ENCODE measurements at places on chromosomes 3 and 15.

- H3K4me1 ChIP-seq: no peaks in the 10 kb centered on the region
- no peaks in the 10 kb centered on the region for H3K36me3 ChIP-seq
- no peak overlapping the region for H3K4me3 ChIP-seq
- no peak for DNase-seq
Measured at GRCh38 chr15:100061944-100062343, 279.8 kb downstream of the ADAMTS17 start.

DNA sequence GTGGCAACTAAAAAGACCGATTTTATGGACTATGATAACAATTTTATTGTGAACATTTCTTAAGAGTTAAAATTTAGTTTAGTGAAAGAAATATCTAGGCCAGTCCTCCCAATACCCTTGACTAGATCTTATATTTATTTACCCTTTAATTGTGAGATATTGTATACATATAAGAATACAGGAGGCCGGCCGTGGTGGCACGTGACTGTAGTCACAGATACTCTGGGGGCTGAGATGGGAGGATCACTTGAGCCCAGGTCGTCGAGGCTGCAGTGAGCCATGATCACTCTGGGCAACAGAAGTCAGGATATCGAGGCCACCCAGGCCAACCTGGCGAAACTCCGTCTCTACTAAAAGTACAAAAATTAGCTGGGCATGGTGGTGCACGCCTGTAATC, 756 bp upstream of the RMDN3 start:
- H3K27me3 ChIP-seq: no peaks in the 10 kb centered on the region
- no peak for DNase-seq
- peak overlapping the region; percentile 93 for H3K4me3 ChIP-seq
- H3K27ac ChIP-seq: peak overlapping the region; percentile 99
- peaks cover 9% of the 10 kb centered on the region for H3K4me1 ChIP-seq

DNA sequence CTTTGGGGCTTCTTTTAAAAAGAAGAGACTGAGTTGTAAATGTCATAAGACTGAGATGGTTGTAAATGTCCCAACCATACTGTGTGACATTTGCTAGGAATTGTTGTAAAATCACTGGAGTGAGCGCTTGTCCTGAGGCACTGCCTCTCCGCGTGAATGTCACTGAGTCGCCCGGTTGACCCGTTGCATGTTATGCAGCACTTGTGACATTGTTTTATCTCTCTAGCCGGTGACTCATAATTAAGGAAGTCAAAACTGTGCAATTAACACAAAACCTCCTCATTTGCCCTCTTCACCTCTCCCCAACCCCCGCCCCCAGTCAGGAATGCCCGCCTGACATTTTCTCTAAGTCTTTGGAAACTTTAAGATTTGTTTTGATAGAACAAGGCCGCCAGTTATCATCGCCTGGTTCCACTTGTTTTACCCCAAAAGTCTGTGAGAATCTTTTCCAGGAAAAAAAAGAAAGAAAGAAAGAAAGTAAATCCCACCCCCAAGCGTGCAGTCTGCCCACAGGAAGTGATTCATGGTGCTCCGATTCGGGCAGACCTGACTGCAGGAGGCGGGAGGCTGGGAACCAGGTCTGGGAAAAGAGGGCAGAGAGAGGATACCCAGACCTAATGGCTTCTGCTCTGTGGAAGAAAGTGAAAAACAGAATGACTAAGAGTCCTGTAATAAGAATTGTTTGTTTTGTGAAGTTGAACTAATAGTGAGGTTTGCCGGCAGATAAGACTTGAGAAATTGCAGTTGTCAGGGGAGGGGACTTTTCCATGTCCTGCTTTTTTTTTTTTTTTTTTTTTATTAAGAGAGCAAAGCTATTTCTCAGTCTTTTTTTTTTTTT, 84.8 kb downstream of the SMAD3 start:
- no peak for DNase-seq
- H3K4me1 ChIP-seq: peaks cover 53% of the 10 kb centered on the region
- peaks cover 3% of the 10 kb centered on the region for H3K36me3 ChIP-seq
- peak overlapping the region; percentile 95 for H3K27ac ChIP-seq

- no peaks in the 10 kb centered on the region for H3K36me3 ChIP-seq
- DNase-seq: no peak
- H3K27me3 ChIP-seq: peaks cover 27% of the 10 kb centered on the region
- no peaks in the 10 kb centered on the region for H3K4me1 ChIP-seq
Measured at GRCh38 chr3:127396473-127396872, 108.6 kb upstream of the PRR20G start.

- H3K4me3 ChIP-seq: peak overlapping the region; percentile 37
- H3K4me1 ChIP-seq: peaks cover 49% of the 10 kb centered on the region
- H3K27me3 ChIP-seq: no peaks in the 10 kb centered on the region
- H3K27ac ChIP-seq: no peak overlapping the region
- no peak for DNase-seq
Measured at GRCh38 chr3:172043233-172043632, 3.9 kb downstream of the FNDC3B start.

GRCh38 chr3:168001244-168001643, 94.5 kb downstream of the GOLIM4 start:
- DNase-seq: no peak
- no peak overlapping the region for H3K27ac ChIP-seq
- peaks cover 1% of the 10 kb centered on the region for H3K4me1 ChIP-seq
- no peaks in the 10 kb centered on the region for H3K36me3 ChIP-seq

DNA sequence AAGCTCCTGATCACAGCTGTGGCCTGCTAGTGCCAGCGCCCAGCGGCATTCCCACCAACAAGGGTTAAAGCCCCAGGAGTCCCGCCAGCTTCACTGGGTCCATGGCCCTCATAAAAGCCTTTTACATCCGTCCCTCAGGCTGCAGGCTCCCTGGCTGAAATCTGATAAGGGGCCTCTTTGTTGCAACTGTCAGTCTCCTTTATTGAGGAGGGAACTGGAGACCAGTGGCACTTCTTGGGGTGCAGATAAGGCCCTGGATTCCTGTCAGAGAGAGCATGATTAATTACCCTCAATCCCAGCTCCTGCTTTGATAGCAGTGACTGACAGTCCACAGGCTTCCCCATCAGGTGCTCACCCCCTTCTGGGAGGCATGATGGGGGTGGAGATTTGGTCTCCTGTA, 30.9 kb upstream of the CLK3 start:
- H3K27me3 ChIP-seq: no peaks in the 10 kb centered on the region
- H3K4me3 ChIP-seq: no peak overlapping the region
- H3K36me3 ChIP-seq: peaks cover 10% of the 10 kb centered on the region
- H3K27ac ChIP-seq: peak overlapping the region; percentile 33

- H3K4me1 ChIP-seq: no peaks in the 10 kb centered on the region
- no peak overlapping the region for H3K4me3 ChIP-seq
- DNase-seq: no peak
- no peaks in the 10 kb centered on the region for H3K36me3 ChIP-seq
- H3K27me3 ChIP-seq: peaks cover 3% of the 10 kb centered on the region
Measured at GRCh38 chr3:53671192-53671960, 174.8 kb downstream of the CHDH start.

DNA sequence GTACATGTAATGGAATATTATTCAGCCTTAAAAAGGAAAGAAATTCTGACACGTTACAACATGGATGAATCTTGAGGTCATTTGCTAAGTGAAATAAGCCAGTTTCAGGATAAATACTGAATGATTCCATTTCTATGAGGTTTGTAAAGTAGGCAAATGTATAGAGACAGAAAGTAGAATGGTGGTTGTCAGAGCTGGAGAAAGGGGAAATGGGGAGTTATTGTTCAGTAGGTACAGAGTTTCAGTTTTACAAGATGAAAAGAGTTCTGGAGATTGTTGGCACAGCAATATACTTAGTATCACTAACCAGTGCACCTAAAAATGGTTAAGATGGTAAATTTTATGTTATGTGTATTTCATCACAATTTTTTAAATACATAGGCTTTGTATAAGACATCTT, 60.6 kb downstream of the USP8 start:
- no peak overlapping the region for H3K27ac ChIP-seq
- H3K27me3 ChIP-seq: no peaks in the 10 kb centered on the region
- H3K4me1 ChIP-seq: no peaks in the 10 kb centered on the region
- DNase-seq: no peak
- H3K36me3 ChIP-seq: peaks cover 25% of the 10 kb centered on the region

DNA sequence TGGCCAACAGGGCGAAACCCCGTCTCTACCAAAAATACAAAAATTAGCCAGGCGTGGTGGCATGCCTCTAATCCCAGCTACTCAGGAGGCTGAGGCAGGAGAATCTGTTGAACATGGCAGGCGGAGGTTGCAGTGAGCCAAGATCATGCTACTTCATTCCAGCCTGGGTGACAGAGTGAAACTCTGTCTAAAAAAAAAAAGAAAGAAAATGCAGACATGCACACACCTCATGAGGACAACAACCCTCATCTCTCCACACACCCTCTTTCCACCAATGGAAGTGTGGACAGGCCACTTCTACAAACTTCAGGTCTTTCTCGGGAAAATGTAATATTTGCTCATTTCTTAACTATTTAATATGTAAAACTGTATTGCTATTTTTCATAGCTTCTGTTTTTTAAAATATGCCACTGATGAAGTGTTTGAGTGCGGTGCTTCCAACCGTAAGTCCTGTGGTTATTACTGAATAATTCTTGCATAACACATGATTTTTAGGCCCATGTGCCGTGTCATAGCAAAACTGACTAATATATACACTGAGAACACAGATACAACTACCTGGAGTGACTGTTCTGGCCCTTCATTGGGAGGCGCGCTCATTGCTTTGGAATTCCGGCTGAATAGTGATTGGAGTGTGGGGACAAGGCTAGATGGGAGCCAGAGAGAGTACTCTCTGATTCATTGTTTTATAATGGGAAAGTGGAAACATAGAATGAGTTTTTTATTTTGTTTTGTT, 23.1 kb downstream of the LRRC31 start:
- no peaks in the 10 kb centered on the region for H3K4me1 ChIP-seq
- H3K27me3 ChIP-seq: peaks cover 6% of the 10 kb centered on the region
- no peak overlapping the region for H3K4me3 ChIP-seq
- no peak for DNase-seq
- no peaks in the 10 kb centered on the region for H3K36me3 ChIP-seq

DNA sequence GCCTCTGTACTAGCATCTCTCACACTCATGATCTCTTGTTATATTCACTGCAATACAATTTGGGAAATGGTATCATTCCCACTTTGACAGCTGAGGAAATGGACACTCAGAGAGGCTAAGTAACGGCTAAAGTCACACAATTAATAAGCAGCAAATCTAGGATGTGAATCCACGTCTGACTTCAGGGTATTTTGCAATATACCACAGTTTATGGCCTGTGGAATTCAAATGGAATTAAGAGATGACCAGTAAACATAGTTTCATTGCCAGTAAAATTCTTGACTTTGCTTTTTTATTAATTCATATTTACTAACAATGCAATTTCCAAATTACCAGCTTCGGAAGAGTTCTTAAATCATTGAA, 61.1 kb downstream of the CCNL1 start:
- H3K27ac ChIP-seq: no peak overlapping the region
- no peaks in the 10 kb centered on the region for H3K36me3 ChIP-seq
- peaks cover 20% of the 10 kb centered on the region for H3K27me3 ChIP-seq
- H3K4me3 ChIP-seq: no peak overlapping the region

DNA sequence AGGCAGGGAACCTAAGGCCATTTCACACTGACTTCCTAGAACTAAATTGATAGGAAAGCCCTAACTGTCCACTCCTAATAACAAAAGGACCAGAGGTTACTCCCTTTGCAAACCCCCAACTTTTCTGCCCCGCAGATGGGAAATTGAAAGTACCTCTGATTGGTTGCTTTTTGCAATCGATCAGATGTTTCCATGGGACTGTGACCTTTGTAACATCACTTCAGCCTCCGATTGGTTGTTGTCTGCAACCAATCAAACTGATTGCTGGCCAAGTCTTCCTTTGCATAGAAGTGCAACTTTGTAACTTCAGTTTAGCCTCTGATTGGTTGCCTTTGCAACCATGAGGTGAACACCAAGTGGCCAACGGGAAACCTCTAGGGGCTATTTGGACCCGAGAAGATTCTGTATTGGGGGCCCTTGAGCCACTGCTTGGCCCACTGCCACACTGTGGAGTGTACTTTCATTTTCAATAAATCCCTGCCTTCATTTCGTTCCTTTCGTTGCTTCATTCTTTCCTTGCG, 11.3 kb upstream of the KNL1 start:
- peaks cover 3% of the 10 kb centered on the region for H3K27me3 ChIP-seq
- H3K4me3 ChIP-seq: no peak overlapping the region
- H3K27ac ChIP-seq: no peak overlapping the region
- peaks cover 4% of the 10 kb centered on the region for H3K36me3 ChIP-seq
- H3K4me1 ChIP-seq: no peaks in the 10 kb centered on the region

GRCh38 chr15:85672332-85673084, 122.2 kb downstream of the KLHL25 start:
- no peak overlapping the region for H3K27ac ChIP-seq
- H3K27me3 ChIP-seq: no peaks in the 10 kb centered on the region
- peaks cover 7% of the 10 kb centered on the region for H3K4me1 ChIP-seq
- DNase-seq: no peak
- H3K36me3 ChIP-seq: peaks cover 17% of the 10 kb centered on the region
- no peak overlapping the region for H3K4me3 ChIP-seq

DNA sequence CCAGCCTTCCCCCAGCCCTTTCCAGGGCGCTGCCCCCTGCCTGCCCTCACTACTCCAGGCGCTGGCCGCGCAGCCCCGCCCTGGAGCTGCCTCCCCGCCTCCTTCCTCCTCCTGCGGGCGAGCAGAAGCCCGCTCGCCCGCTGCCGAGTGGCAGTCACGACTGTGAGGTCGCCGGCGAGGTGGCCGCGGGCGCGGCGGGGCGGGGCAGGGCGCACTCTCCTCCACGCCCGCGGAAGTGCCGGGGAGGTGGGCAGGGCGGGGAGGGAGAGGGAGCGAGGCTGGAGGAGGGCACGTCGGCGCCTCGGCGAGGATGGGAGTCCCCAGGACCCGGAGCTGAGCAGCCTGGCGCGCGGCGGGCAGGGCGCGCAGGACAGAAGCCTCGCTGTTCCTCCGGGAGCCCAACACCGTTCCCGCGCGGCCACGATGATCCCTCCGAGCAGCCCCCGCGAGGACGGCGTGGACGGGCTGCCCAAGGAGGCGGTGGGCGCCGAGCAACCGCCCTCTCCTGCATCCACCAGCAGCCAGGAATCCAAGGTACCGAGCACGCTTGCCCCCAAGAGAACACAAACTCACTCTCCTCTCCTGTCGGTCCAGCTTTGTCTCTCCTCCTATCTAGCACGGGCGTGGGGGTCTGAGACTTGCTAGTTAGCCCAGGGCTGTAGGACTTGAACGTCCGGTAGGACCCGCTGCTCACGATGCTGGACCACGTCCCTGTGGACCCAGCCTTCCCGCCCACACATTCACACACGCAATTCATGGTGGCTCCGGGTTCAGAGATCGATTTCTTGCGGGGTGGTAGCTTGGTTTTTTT, at the start of gene STAC:
Gene STAC (plus strand): TSS at position 284 of the 811 bp plus-strand sequence. CDS start 140 bp downstream, at position 424.
- peak within 1 kb of the TSS; percentile 74 for H3K4me3 ChIP-seq
- H3K36me3 ChIP-seq: no peaks in the 10 kb centered on the region
- no peak within 1 kb of the TSS for H3K27ac ChIP-seq

GRCh38 chr3:120281261-120281660, 3.8 kb downstream of the GPR156 start:
- no peaks in the 10 kb centered on the region for H3K4me1 ChIP-seq
- no peak overlapping the region for H3K4me3 ChIP-seq
- no peak for DNase-seq
- no peaks in the 10 kb centered on the region for H3K36me3 ChIP-seq
- peaks cover 54% of the 10 kb centered on the region for H3K27me3 ChIP-seq

DNA sequence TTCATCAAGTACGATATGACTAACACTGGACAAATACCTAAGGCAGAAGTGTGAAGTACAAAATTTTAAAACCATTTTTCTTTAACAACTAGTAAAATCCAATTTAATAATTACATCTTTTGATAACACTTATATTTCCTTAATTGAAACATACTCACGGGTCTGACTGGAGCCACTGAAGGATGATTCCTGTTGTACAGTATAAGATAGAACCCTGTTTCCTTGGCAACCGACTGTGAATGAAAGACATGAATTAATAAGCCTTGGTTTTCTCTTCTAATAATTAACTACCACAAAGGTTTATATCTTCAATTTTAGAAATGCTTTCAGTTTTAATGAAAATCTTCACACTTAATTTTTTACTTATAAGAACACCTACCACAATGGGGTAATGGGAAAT, 19.4 kb downstream of the DHX36 start:
- peaks cover 36% of the 10 kb centered on the region for H3K36me3 ChIP-seq
- H3K27me3 ChIP-seq: no peaks in the 10 kb centered on the region
- H3K4me1 ChIP-seq: no peaks in the 10 kb centered on the region

Measured in progenitor cell of endocrine pancreas (in vitro differentiated cells).